Suppressor macrophage (primary cell): ENCODE measurements at places on chromosomes 1 and 21.

- no peak for DNase-seq
These were observed 93.9 kb upstream of the CSF3R start for GRCh38 chr1:36576551-36577110.

- DNase-seq = no peak
These were observed 30.3 kb downstream of the SMYD3 start for GRCh38 chr1:246476771-246477170.

- no peak for DNase-seq
These were observed 132.7 kb upstream of the IPO9 start for GRCh38 chr1:201696217-201696761.

- DNase-seq = no peak
These were observed 38.4 kb upstream of the CDC42BPA start for GRCh38 chr1:227356620-227357146.
